ENCODE measurements at places on chromosomes 3 and 15.

DNA sequence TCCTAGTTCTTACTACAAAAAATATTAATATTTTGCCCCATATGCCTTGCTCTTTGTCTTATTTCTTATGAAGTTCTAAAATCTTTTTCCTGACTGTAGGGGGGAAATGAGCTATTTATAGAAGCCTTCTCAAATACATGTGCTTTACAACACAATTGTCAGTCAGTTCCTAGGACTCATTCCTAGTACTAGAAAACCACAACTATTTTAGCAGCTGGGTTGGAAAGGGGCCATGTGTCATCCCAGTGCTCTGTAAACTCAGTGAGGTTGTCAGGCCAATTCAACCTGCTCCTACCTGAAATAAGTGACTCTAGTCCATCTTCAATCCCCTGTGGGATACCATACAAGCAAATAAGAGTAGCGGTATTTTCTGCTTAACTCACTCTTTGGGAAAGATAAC lies 153.8 kb downstream of the ULK4 start:
- no peak for DNase-seq

DNA sequence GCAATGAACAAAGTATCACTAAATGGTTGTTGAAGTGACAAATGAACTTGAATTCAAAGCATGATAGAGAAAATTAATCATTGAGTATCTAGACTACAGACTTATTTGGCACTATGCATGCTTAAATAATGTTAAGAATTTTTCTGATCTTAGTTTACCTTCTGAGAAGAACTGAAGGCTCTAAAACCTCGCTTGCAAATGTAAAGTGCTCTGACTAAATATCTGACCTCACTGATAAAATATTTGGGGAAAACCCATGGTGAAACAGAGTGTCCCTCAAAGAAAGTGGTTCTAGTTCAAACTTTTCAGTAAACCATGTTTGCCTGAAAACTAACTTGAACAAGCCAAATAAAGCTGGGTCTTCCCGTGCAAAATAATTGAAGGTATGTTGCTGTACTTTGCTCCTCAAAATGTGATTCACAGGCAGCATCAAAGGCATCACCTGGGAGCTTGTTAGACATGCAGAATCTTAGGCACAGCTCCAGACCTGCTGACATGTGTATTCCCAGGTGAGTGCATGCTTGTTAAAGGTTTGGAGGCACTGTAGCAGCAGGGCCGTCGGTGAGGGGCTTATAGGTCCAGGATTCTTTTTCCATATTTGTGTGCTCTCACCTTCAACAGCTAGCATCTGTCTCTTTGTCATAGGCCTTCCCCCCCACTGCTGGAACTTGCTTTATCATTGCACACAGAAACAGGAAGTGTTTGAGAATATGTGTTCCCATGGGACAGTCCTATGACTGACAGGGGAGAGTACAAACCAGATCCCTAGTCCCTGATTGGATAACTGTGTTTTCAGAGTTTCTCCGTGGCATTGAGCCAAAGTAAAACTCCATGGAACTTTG lies 524.2 kb upstream of the LMCD1 start:
- no peak for DNase-seq

- DNase-seq: no peak
Observed at GRCh38 chr15:25093455-25094029, 138.8 kb downstream of the SNRPN start.

DNA sequence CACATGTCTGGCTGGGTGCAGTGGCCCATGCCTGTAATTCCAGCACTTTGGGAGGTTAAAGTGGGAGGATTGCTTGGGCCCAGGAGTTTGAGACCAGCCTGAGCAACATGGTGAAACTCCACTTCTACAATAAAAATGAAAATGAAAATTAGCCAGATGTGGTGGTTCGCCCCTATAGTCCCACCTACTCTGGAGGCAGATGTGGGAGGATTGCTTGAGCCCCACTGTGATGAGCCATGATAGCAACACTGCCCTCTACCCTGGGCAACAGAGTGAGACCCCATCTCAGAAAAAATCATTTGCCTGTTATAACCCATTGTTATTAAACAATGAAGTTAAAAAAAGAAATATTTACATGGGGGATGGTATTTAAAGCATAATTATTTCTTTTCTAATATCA lies 240.1 kb upstream of the ZPLD1 start:
- no peak for DNase-seq

GRCh38 chr3:70753572-70753971 lies 441.1 kb upstream of the MDFIC2 start:
- DNase-seq: no peak

Data from testis (tissue), 5 donors.